ENCODE measurements at places on chromosomes 5 and 9. TPM values are rescaled to one million over a fixed set of nuclear protein-coding genes. Genes with fewer than 3 reads are reported as not detected.
A peak's percentile ranks its signal among the peaks of the same experiment; 100 is the strongest.

CLTA gene
- total RNA-seq, result 177 TPM

YIPF5 gene
- 26.9 TPM for total RNA-seq

LHX6 gene
- total RNA-seq, result not detected

SLC25A2 gene
- total RNA-seq, result 0.56 TPM

CTXN3 gene
- total RNA-seq, result not detected

CYFIP2 gene
- total RNA-seq, result 438 TPM

ZNF462 gene
- 0.18 TPM for total RNA-seq

PNPLA7 gene
- 3.2 TPM for total RNA-seq

LCN15 gene
- total RNA-seq, result not detected

CORO2A gene
- total RNA-seq, result 6.2 TPM

DNA sequence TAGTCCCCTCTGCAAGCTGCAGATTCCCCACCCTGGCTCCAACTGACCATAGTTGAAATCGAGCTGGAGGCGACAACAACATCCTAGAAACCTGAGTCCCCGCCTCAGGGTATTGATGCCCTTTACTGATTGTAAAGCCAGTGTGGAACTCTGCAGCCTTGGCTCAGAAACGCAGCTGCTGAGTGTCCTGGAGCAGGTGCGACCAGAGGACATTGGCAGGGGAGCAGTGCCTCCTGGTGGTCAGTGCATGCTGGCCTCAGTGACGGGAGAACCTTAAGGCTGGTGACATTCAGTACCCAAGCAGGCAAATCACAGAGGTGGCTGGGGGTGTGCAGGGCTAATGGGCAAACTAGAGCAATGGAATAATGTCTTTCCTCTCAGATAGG is 20.4 kb upstream of the ZNF354B start:
- peak; percentile 44 for DNase-seq

- no peak for DNase-seq
Observed at GRCh38 chr5:167850911-167851310, 440.5 kb upstream of the WWC1 start.

DNA sequence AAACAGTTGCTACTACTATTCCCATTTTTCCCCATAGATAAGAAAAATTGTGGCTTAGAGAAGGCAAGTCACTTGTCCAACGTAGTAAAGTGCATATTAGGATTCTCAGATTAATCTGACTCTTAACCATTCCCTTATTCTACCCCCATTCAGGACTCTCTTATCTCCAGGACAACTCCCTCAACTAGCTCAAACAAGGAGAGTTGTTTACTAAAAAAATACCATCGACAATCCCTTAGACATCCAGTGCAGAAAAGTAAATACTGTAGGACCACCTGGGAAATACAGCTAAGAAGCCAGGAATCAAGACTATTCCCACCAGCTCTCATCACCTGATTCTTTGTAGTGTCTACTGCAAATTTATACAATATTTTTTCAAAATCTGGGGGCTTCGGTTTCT is 9.4 kb upstream of the GRAMD2B start:
- DNase-seq, result no peak

DNA sequence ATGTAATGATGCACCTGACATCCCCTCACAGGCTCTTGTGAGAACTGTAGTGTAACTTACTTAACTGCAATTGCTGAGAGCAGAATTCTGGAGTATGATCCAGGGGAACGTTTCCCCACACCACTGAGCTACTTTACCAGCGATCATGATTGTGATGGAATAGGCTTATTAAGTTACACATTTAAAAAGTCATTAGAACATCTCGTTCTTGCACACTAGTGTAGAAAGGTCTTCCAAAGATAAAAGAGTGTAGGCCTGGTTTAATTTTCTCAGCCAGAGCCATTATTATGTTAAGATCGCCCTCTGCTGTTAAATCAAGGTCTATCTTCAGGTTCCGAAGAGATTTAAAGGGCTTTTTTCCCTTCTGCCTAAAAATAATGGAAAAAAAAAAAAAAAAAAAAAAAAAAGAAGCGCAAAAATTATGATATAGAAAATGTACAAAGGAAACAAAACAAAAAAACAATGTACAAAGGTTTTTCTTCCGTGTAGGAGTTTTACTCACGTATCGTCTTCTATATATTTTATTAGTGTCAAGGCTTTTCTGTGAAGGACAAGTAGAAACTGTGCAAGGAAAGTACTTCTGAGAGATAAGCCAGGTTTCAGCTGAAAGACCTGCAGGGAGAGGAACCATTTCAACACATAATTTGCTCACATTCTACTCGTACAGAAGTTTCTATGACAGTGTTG is 18.6 kb upstream of the MOB3B start:
- DNase-seq, result no peak

DNA sequence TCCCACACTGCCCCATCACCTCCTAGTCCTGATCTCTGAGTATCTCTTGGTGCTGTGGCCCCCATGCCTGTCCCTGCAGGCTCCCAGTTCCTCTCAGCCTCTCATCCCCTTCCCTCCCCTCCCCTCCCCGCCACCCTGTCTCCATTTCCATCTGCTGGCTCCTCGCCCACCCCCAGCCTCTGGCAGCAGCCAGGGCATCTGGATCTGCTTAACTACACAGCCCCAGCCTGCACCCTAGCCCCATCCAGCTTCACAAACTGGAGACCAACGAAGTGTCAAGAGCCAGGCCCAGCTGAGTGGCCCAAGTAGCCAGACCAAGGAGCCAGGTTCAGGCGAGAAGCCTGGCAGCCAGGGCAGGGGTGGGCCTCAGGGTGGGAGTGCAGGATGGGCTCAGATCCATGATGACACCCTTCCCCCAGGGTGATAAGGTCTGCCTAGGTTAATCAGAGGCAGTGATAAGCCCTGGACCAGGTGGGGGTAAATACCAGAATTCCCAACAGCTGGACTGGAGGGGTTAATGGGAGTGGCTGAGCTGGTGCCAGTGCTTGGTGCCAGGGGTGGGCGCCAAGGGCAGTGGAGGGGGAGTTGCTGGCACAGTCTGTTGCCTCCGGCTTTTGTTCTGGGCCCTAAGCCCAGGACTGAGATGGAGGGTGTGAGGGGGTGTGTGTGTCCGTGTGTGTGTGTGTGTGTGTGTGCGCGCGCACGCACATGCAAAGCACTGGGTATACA is 2.5 kb downstream of the IL11RA start:
- DNase-seq, result no peak

DNA sequence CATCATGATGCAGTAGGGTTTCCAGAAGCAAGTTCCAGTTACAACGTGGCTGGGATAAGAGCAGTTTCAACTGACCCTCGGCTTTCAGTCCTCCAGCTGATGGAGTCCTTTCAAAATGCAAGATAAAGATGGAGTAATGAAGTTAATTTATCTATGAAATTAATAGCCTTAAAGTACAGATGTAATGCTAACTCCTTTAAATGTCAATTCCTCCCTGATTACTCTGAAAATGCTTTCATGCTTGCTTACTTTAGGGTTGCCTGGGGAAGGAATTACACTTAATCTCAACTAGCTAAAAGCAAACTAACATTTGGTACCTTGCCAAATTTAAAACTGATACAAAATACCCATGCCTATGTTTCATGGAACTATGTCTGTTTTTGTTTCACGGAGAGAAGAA is 178.4 kb downstream of the KIAA0825 start:
- DNase-seq, result no peak

- DNase-seq, result no peak
Observed at GRCh38 chr9:131591845-131592208, 46.5 kb downstream of the PRRT1B start.

GRCh38 chr5:77876862-77877502 is 100.8 kb upstream of the TBCA start:
- DNase-seq, result no peak

DNA sequence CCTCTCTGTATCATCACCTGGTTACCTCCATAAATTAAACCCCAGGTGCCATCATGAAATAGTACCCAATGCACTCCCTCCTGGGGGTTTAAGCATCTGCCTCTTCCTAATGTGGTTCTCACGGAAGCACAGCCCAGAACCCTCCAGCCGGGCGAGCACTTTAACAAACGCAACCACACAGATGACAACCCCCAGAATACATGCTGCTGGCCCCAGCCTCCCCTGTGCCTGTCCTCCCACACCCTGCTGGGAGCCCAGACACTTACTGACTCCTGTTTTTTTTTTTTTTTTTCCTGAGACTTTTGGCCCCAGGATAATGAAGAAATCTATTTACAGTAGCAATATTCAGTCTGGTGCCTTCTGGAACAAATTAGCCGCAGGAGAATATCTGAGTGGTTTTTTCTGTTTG is 50.0 kb upstream of the COL5A1 start:
- peak; percentile 15 for DNase-seq

GRCh38 chr9:3956081-3956671 is 343.7 kb downstream of the GLIS3 start:
- DNase-seq, result no peak

DNA sequence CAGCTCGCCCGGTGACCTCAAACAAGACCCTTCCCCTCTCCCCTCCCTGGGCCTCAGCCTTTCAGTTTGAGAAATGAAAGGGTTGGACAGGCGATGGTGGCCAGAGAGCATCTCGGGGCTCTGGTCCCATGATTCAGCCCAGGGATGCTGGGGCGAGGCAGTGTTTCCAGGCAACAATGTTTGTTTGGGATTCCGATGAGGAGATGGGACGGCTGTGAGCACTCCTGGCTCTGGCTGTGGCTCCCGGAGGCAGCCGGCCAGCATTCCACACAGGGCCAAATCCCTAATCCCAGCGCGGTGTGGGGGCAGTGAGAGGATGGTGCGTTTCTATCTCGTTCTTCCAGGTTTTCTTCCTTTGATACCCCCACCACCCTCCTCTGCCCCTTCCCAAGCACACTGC is 66.0 kb downstream of the HMCN2 start:
- no peak for DNase-seq

GRCh38 chr5:42858031-42858643 is 46.4 kb upstream of the SELENOP start:
- DNase-seq, result no peak

DNA sequence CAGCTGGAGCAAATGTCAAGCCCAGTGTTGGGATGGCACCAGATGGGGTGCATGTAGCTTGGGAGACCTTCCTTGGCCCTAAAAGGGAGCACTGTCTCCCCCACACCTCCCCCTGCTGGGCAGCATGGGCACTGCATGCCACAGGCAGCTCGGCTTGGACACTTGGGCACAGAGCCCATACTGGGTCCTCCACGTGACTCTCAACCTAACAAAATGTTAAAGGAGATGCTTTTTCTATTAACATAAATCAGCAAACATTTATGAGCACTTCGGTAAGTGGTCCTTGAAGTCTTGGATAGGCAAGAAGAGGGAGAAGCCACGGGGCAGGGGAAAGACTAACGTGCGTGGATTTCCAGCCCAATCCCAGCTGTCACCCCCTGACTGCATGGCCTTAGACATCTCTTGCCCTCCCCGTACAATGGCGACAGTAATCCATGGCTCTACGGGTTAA is 23.9 kb upstream of the MAPK9 start:
- peak; percentile 77 for DNase-seq

DNA sequence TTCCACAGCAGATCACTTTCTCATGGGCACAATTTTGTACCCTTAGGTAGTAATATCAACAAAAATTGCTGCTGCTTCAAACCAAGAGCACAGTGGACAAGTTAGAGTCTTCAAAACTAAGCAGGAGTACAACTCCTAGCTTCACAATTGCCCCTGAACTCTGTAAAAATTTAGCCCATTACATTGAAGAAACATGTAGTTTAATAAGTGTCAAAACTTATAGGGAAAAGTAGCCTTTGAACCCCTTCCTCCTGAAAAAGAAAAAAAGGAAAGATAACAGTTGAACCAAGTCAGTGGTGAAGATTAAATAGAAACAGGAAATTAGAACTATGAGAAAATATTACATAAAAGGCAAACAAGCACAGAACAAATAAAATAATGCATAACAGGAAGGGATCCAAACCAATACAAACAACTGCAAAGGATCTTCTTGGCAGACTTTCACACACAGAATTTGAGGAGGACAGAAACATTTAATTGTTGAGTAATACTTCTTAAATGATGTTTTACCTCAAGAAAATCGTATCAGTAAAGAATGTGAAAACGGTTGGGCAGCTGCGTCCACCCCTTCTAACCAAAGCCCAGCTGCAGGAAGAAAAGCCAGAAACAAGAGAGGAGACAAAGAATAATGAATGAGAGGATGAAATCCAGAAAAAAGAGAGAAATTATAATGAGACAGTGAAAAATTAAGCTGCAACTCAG is 636.0 kb downstream of the NR2F1-AS1 start:
- DNase-seq, result no peak

- no peak for DNase-seq
Observed at GRCh38 chr9:16320338-16320902, 550.0 kb downstream of the BNC2 start.

GRCh38 chr5:149221731-149222342 is 49.8 kb upstream of the AFAP1L1 start:
- DNase-seq, result no peak

GRCh38 chr5:79436821-79437220 is 77.1 kb downstream of the HOMER1 start:
- DNase-seq, result no peak

DNA sequence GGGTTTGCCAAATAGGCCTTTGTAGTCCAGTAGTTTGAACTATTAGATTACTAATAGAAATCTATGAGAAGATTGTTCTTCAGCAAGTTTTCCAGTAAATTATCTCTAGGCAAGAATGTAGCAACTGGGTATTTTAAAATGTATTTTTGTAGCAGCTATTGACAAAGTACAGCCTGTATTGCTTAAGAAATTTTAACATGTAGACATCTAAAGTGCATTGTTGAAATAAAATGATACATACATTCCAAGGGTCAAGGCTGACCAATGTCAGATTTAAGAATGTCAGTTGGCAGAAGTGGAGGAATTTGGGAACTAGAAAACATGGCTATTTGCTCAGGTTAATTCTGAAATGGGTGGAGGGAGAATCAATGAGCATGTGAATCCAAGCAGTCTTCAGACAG is 57.5 kb upstream of the ZSWIM6 start:
- DNase-seq, result no peak

Data from activated CD8-positive, alpha-beta memory T cell treated with anti-CD3 and anti-CD28 coated beads, Interleukin-2, amount 10 ng/mL, durations not matched to agents 7 days and 5 days (primary cell).